H9 (cell line): ENCODE measurements at places on chromosomes 4 and X. TPM values are rescaled to one million over a fixed set of nuclear protein-coding genes. Genes with fewer than 3 reads are reported as not detected.

DNA sequence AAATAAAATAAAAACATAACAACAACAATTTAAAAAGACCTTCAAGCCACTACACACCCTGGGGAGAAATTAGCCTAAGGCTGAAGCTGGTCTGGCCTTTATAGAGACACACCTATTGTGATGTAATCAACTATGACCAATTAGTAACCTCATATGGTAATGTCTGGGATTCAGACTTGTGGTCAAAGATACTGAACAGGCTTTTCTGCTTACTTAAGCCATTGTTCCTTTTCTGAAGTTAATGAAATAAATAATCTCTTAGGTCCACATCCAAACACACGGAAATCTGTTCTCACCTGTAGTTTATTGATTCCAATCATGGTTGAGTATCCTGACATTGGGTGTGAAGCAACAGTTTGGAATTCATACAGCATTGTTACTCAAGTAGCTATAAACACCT is 152.5 kb downstream of the PLS3 start:
- no peak overlapping the region for H3K4me3 ChIP-seq
- no peaks in the 10 kb centered on the region for H3K36me3 ChIP-seq
- DNase-seq = no peak
- peaks cover 2% of the 10 kb centered on the region; the same call in 1 of the 2 replicates for H3K4me1 ChIP-seq
- H3K27me3 ChIP-seq = no peaks in the 10 kb centered on the region

GRCh38 chrX:31392513-31392912 is 320.7 kb upstream of the FTHL17 start:
- no peak overlapping the region for H3K27ac ChIP-seq
- no peak overlapping the region for H3K4me3 ChIP-seq

The SPARCL1 gene
- 0.17 and 0.68 TPM in 2 replicates for total RNA-seq

GRCh38 chr4:186458050-186458449 is 97.3 kb downstream of the MTNR1A start:
- DNase-seq = no peak
- H3K4me3 ChIP-seq = no peak overlapping the region
- no peaks in the 10 kb centered on the region for H3K27me3 ChIP-seq
- H3K27ac ChIP-seq = no peak overlapping the region
- no peaks in the 10 kb centered on the region for H3K36me3 ChIP-seq
- H3K4me1 ChIP-seq = no peaks in the 10 kb centered on the region; the same call in 1 of the 2 replicates

DNA sequence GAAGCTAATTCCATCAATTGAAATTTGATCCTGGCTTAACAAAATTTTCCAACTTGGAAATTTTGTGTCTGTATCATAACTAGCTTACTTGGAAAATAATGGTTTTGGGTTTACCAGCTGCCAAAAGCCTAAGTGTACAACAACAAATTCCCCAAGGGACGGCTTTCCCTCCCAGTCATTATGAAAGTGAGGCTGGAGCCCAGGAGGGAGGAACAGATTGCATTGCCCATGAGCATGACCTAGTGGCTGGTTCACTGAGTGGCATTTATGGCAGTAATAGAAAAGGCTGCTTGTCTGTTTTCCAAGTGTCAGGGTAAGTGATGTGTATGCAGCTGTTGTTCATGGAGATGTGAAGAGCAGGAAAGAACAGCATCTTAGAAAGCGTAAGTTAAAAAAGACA is 70.8 kb upstream of the HHIP start:
- no peak for DNase-seq
- H3K27ac ChIP-seq = no peak overlapping the region
- H3K4me1 ChIP-seq = no peaks in the 10 kb centered on the region
- no peaks in the 10 kb centered on the region for H3K27me3 ChIP-seq
- no peak overlapping the region for H3K4me3 ChIP-seq
- H3K36me3 ChIP-seq = no peaks in the 10 kb centered on the region

DNA sequence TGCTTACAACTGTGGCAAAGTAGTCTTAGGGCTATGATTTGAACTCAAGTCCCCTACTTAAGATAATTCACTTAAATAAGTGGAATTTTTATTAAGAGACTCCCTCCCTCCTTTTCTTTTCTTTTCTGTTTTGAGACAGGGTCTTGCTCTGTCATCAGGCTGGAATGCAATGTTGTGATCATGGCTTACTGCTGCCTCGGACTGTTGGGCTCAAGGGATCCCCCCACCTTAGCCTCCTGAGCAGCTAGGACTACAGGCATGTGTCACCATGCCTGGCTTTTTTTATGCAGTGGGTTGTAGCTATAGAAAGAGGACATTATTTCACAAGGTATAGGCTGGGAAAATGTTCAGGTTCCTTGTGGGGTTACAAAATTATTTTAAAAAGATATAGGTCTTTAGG is 19.2 kb downstream of the DIAPH2 start:
- no peaks in the 10 kb centered on the region for H3K27me3 ChIP-seq
- H3K4me3 ChIP-seq = no peak overlapping the region
- no peaks in the 10 kb centered on the region for H3K36me3 ChIP-seq
- H3K4me1 ChIP-seq = no peaks in the 10 kb centered on the region
- H3K27ac ChIP-seq = no peak overlapping the region

The MAGIX gene
- 1.3 and 1.9 TPM in 2 replicates for total RNA-seq

DNA sequence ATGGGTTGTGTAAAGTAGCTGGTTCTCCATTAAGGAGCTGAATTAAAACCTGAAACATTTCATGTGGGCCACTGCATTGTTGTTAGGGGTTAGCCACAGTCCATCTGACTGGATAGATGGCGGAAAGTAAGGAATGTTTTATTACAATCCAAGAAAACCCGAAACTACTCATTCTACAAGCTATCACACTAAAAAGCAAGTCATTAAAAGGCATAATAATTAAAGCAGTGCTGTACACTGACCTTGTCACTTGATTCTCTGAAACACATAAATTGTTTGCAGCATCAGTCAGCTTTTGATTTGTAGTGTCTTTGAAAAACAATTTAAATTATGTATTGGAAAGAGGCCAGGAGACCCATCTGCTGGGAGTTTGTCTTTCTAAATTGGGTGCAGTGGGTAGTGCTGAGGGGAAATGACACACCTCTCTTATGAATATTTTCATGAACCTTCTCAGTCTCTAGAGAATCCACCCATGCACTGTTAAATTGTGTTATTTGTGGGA is 75.7 kb upstream of the ANK2 start:
- H3K36me3 ChIP-seq = peaks cover 7% of the 10 kb centered on the region
- DNase-seq = no peak

The TEX11 gene
- 0.22 and 0.24 TPM in 2 replicates for total RNA-seq

The OPRPN gene
- total RNA-seq = not detected in 2 replicates

GRCh38 chrX:154987940-154988339 is 34.6 kb downstream of the F8 start:
- no peak overlapping the region for H3K4me3 ChIP-seq
- no peaks in the 10 kb centered on the region for H3K4me1 ChIP-seq
- no peak overlapping the region for H3K27ac ChIP-seq
- H3K27me3 ChIP-seq = no peaks in the 10 kb centered on the region
- H3K36me3 ChIP-seq = peaks cover 6% of the 10 kb centered on the region; the same call in 1 of the 2 replicates
- no peak for DNase-seq

The TREX2 gene
- total RNA-seq = 1.1 and 1.3 TPM in 2 replicates

DNA sequence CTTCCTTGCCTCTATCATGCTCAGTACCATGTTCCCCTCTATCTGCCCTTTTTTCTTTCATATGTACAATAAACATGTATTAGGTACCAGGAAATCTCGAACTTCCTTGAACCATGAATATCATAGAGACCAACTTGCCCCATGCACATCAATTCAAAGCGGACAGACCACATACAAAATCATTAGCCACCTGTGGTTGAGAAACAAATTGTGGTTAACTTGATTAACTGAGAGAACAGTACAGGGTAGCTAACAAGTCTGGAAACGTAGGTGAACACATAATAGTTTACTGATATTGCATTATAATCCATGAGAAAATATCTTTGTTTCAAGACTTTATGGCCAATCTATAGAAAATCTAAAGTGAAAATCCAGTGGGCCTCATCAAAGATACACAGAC is 8.2 kb downstream of the CASP3 start:
- H3K4me3 ChIP-seq = no peak overlapping the region
- H3K36me3 ChIP-seq = peaks cover 24% of the 10 kb centered on the region

DNA sequence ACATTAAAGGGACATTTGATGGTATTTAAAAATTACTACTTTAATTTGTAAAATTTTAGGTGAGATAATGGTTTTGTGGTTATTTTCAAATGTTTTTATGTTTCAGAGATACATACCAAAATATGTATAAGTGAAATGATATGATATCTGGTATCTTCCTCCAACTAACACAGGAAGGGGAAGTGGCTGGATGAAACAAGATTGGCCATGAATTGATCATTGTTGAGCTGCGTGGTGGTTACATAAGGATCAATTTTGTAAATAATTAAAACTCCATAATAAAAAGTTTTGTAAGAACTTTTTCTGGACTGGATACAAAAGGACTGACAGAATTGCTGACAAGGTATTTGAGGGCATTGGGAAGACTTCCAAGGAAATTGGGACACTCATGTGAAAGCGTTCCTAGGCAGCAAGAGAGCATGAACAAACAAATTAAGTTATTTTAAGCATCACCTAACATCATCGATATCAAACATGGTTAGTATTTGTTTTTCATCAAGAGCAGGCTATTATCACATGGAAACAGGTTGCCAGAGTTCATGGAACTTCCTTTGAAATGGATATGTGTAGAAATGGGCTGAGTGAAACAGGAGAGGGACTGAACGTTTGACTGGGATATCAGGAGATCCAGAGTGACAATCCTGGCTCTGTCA is 4.4 kb upstream of the PGM2 start:
- peaks cover 5% of the 10 kb centered on the region for H3K36me3 ChIP-seq
- no peak overlapping the region for H3K27ac ChIP-seq
- DNase-seq = no peak
- H3K4me3 ChIP-seq = no peak overlapping the region
- no peaks in the 10 kb centered on the region for H3K27me3 ChIP-seq

DNA sequence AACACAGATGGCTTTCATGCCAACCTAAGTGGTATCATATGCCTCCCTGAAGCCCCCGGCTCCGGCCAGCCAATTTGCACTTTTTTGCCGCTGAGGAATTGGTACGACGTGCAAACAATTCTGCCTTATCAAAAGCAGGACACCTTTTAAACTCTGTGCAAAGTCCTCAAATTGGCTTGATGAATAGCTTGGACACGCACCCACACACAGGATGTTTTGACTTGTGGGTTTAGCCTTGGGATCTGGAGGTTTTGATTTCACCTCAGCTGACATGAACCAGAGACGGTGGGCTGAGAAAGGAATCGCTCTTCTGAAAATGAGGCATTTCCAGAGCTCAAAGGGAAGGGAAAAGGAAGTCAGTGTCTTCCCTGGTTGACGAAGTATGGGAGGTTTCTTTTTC is 110.8 kb upstream of the SHOX start:
- peaks cover 5% of the 10 kb centered on the region for H3K36me3 ChIP-seq
- no peak overlapping the region for H3K4me3 ChIP-seq
- H3K27me3 ChIP-seq = no peaks in the 10 kb centered on the region; the same call in 1 of the 2 replicates
- H3K27ac ChIP-seq = no peak overlapping the region
- H3K4me1 ChIP-seq = no peaks in the 10 kb centered on the region; the same call in 1 of the 2 replicates
- DNase-seq = no peak

DNA sequence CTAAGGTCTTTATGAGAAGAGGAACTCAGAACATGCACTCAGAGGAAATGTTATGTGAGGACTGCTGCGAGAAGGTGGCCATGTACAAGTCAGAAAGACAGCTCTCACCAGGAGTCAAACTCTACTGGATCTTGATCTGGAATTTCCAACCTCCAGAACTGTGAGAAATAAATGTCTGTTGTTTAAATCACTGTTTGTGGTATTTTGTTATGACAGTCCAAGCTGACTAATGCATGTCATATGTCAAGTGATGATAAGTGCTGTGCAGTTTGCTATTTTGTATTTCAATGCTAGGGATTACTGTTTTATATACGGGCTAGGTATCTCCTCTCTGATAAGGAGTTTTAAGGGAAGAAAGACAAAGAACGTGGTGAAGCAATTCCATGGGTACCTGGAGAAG is 162.3 kb downstream of the CPEB2 start:
- no peaks in the 10 kb centered on the region; the same call in 1 of the 2 replicates for H3K36me3 ChIP-seq
- DNase-seq = no peak
- no peaks in the 10 kb centered on the region for H3K27me3 ChIP-seq
- no peak overlapping the region for H3K4me3 ChIP-seq
- H3K4me1 ChIP-seq = peaks cover 11% of the 10 kb centered on the region; the same call in 1 of the 2 replicates
- no peak overlapping the region for H3K27ac ChIP-seq

- no peaks in the 10 kb centered on the region for H3K27me3 ChIP-seq
- H3K4me1 ChIP-seq = no peaks in the 10 kb centered on the region
- no peaks in the 10 kb centered on the region for H3K36me3 ChIP-seq
- no peak for DNase-seq
- H3K27ac ChIP-seq = no peak overlapping the region
- no peak overlapping the region for H3K4me3 ChIP-seq
Observed at GRCh38 chr4:166034965-166035364, 161.9 kb downstream of the TLL1 start.

- H3K4me3 ChIP-seq = no peak overlapping the region
- no peaks in the 10 kb centered on the region for H3K4me1 ChIP-seq
- no peaks in the 10 kb centered on the region for H3K27me3 ChIP-seq
- H3K27ac ChIP-seq = no peak overlapping the region
- peaks cover 84% of the 10 kb centered on the region for H3K36me3 ChIP-seq
- DNase-seq = no peak
Observed at GRCh38 chrX:23704673-23705206, 37.4 kb downstream of the PRDX4 start.

The TRPC3 gene
- 0.13 and 0.18 TPM in 2 replicates for total RNA-seq

- DNase-seq = no peak
- no peaks in the 10 kb centered on the region for H3K4me1 ChIP-seq
- H3K4me3 ChIP-seq = no peak overlapping the region
- H3K27ac ChIP-seq = no peak overlapping the region
Observed at GRCh38 chrX:147899379-147900114, 12.2 kb upstream of the FMR1 start.

GRCh38 chr4:97548943-97549583 is 594.2 kb downstream of the STPG2 start:
- H3K4me1 ChIP-seq = no peaks in the 10 kb centered on the region
- H3K4me3 ChIP-seq = no peak overlapping the region

- no peak for DNase-seq
- no peaks in the 10 kb centered on the region for H3K27me3 ChIP-seq
- no peaks in the 10 kb centered on the region; the same call in none of the 2 replicates for H3K36me3 ChIP-seq
- no peak overlapping the region; the same call in 2 of the 3 replicates for H3K4me3 ChIP-seq
- H3K4me1 ChIP-seq = no peaks in the 10 kb centered on the region
Observed at GRCh38 chrX:104325213-104325585, 70.5 kb upstream of the ESX1 start.

GRCh38 chr4:17869327-17869726 is 58.5 kb downstream of the NCAPG start:
- H3K36me3 ChIP-seq = peaks cover under 1% of the 10 kb centered on the region; the same call in 1 of the 2 replicates
- no peak overlapping the region for H3K4me3 ChIP-seq
- H3K27ac ChIP-seq = no peak overlapping the region
- DNase-seq = no peak
- H3K27me3 ChIP-seq = no peaks in the 10 kb centered on the region
- no peaks in the 10 kb centered on the region; the same call in 1 of the 2 replicates for H3K4me1 ChIP-seq
